Uterus (tissue), 4 donors: ENCODE measurements at places on chromosomes 13 and 19. TPM values are rescaled to one million over a fixed set of nuclear protein-coding genes. Genes with fewer than 3 reads are reported as not detected.

DNA sequence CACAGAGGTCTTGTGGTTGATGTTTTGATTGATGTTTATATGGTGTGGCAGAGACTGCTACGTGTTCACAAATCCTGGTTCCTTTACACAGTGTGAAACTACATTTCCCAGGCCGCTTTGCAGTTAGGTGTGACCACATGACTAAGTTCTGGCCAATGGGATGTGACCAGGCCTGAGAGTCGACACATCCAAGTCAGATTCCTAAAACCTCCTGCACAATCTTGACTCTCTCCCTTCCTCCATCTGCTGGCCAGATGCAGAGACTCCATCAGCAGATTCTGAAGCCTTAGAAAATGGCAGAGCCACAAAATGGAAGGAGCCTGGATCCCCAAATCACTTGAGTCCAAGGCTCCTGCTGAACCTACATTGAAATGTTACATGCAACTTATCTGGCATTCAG lies 12.6 kb downstream of the CD37 start:
- peak; percentile 46 for DNase-seq

- DNase-seq = no peak
Observed at GRCh38 chr13:43274881-43275280, 251.5 kb downstream of the DNAJC15 start.

GRCh38 chr19:52086481-52086880 lies 9.1 kb downstream of the ZNF841 start:
- DNase-seq = no peak

DNA sequence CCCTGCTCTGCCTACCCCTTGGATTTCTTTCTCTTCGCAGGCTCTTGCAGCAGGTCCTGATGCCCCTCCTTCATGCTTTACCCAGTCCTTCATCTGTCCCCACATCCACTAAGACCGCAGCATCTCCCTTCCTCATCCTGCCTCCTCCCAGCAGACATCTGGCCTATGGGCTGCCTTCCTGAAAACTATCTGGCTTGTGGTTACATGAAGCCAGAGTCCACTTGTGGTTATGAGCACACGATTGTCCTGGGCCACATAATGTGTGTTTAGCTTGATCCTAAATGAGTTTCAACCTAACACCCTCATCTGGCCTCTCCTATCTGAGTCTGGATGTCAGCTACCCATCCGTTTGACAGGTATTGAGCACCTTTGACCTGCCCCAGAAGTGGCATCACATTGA lies 5.5 kb upstream of the ZNF175 start:
- no peak for DNase-seq

GRCh38 chr13:108915634-108916512 lies 286.5 kb downstream of the MYO16 start:
- peak; percentile 90 for DNase-seq

- DNase-seq = no peak
Observed at GRCh38 chr19:40303765-40304164, 18.6 kb upstream of the AKT2 start.

DNA sequence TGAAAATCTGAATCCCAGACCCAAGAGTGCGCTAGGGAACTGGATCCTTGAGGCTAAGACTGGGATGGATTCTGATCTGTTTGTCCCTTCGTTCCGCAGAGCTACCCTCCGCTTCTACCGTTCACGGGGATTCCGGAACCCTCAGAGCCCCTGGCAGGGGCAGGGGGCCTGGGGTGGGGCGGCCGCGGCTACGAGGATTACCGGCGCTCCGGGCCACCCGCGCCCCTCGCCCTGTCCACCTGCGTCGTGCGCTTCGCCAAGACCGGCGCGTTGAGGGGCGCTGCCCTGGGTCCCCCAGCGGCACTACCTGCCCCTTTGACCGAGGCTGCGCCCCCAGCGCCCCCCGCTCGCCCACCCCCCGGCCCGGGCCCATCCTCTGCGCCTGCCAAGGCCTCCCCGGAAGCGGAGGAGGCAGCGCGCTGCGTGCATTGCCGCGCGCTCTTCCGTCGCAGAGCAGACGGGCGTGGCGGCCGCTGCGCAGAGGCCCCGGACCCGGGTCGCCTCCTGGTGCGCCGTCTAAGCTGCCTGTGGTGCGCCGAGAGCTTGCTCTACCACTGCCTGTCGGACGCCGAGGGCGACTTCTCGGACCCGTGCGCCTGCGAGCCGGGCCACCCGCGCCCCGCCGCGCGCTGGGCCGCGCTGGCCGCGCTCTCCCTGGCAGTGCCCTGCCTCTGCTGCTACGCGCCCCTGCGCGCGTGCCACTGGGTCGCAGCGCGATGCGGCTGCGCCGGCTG lies 7.1 kb downstream of the SPRED3 start:
- no peak for DNase-seq

- DNase-seq = no peak
Observed at GRCh38 chr13:112828082-112828699, 138.4 kb downstream of the ATP11A start.

GRCh38 chr13:19766591-19766990 lies 16.2 kb downstream of the PSPC1 start:
- no peak for DNase-seq

- DNase-seq = peak; percentile 57
Observed at GRCh38 chr13:50635504-50635903, 208.0 kb downstream of the DLEU7 start.

DNA sequence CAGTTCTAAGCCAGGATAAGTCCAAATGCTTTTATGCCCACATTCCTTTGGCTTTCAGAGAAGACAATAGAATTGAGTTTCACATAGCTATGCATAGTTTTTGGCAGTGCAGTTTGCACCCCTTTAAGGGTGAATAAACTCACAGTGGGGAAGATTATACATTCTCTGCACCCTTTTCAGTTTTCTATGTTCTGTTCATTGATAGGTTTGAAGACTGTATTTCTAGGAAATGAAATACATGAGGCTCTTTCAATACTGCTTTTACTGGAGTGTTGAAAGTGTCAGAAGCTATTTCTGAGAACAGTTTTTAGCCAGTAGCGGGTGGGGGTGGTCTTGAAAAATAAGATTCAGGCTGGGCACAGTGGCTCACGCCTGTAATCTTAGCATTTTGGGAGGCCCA lies 46.2 kb downstream of the IPO5 start:
- no peak for DNase-seq

DNA sequence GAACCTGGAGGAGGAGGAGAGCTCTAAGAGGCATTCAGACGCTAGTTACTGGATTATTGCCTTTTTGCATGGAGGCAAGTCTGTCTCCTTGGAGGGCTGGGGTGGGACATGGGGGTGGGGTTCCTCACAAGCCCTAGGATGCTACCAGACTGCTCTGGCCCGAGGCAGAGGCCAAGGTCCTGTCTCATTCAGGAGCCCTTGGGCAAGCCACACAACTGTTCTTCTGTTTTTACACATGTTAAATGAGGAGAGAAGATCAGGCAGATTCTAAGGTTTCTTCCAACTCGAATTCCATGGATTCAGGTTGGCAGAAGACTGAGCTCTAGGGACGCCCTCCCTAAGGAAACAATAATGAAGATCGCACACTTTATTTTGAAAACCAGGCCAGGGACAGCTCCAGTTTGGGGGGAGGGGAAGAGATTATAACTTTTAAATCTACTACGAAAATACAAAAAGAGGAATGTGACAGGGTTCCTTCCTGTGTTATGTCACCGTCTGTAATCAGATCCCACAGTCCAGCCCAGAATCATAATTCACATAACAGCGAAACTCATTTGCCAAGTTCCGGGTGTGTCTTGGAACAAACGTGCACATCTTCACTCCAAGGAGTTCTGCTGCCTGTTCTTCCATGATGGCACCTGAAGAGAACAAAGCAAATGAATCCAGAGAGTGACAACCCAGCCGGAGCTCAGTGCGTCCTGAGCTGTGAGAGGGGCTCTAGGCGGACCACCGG lies 25.2 kb downstream of the IL17D start:
- DNase-seq = no peak

- no peak for DNase-seq
Observed at GRCh38 chr13:109769275-109769674, 17.1 kb downstream of the IRS2 start.

DNA sequence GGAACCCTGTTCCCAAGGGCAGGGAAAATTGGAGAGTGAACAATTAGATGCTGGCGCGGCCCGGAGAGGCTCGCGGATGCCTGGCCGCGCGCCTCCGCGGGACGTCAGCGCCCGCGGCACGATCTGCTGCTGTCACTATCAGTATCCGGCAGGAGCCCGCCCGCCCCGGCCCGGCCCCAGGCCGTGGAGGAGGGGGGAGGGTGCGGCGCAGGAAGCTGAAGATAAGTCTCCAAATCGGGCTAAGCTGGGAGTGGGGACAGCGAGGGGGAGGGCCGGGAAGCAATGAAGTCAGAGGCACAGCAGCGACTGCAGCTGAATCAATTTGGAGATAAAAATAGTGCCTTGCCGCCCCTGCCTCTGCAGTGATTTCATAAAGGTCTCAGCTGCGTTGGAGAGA lies 441.5 kb upstream of the KLF12 start:
- DNase-seq = peak; percentile 51

DNA sequence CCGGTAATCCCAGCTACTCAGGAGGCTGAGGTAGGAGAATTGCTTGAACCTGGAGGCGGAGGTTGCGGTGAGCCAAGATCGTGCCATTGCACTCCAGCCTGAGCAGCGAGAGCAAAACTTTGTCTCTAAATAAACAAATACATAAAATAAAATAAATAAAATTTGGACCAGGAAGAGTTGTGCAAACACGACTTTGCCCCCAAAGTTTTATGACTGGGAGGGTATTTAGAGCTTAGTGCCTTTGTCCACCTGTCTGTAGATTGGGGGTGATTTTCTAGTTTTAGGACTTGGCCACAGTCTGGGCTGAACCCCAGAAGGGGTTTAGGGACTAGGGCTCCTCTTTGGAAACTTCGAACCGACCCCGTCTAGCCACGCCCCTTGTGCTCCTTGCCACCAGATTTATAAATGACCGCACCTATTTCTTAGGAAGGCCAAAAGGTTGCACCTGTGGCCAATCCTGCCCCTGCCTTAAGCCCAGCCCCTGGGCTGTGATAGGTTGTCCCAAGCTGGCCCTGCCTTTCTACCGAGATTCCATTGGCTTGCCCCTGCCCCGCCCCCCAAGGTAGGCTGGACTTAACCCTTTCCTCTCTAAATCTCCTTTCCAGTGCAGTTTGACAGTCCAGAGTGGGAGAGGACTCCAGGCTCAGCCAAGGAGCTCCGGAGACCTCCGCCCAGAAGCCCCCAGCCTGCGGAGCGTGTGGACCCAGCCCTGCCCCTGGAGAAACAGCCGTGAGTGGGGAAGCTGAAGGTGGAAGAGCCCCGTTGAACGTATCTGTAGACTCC lies 5.3 kb downstream of the SHD start:
- no peak for DNase-seq

DNA sequence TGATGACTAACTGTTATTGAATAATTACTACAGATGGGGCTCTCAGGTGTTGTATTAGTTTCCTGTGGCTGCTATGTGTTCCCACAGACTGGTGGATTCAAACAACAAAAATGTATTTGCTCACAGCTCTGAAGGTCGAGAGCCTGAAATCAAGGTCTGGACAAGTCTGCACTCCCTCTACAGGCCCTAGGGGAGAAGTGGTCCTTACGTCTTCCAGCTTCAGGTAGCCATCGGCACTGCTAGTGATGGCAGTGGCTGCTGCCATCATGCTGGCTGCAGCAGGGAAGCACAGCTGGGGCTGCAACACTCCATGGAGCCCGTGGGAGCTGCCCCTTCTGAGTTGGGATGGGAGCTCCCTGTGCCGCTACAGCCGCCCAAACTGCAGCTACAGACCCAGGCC lies 1.9 kb downstream of the TEX26 start:
- DNase-seq = no peak

DNA sequence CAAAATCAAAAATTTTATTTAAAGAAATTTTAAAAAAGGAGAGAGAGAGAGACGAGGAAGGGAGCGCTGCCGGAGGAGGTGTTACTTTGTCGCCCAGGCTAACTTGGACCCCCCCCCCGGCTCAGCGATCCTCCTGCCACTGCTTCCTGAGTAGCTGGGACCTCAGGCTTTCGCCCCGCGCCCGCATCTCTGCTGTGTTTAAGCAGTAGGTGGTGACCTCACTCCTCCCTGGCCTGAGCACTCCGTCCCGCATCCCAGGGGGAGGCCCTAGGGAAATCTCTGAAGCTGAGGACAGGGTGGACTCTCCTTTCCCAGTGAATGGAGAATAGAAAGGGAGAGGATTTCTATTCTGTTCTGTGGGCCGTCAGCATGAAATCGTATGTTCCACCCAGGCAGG lies 485 bp upstream of the ZNF845 start:
- peak; percentile 71 for DNase-seq

DNA sequence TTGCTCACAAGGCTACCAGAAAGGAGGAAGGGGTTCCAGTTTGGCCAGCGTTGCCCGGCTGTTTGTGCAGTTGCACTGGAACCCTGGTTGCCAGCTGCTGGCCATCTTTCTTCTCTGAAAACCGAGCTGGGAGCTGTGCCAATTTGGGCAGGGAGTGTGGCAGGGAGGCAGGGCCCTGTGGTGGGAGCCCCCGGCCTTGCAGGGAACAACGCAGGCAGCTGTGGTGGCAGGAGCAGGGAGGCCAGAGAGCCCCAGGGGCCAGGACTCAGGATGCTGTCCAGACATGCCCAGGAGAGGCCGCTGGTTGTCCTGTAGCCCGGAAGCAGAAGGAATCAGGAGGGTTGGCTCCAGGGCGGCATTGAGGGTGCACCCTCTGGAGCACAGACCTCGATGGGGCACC lies 4.8 kb downstream of the KMT5C start:
- DNase-seq = no peak

- DNase-seq = no peak
Observed at GRCh38 chr19:38412961-38413360, 10.1 kb downstream of the FAM98C start.

- peak; percentile 40 for DNase-seq
Observed at GRCh38 chr13:45055902-45056648, 64.2 kb upstream of the GTF2F2 start.

DNA sequence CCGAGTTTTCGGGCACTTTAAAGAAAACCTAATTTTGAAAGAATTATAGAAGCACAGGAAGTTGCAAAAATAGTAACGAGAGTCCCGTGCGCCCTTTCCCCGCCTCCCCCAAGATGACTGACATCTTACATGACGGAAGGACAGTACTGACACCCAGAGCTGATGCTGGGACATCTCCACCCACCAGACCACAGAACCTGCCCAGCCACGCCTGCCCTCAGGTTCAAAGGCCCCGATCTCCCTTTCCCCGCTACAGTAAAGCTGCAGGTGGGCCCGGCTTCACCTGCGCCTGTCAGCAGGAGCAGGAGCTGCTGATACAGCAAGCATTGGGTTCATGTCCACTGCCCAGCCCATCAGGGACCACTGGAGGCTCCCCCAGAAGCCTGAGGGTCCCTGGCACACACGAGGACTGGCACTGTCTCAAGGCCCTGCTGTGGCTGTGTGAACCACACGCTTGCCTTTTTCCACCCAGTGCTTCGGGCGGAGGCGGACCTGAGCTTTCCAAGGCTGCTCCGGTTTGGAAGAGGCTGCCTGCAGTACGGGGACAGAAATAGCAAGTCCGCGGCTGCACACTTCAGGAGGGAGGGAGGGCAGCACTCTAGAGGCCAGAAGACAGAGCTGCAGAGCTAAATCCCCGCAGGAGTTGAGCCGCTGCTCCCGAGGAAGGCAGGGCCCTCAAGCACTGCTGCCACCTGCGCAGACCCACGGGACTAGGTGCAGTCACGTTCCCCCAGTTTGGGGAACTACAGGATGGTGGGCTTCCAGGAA lies 8.7 kb downstream of the MAP2K2 start:
- DNase-seq = no peak

ZNF470 gene
- 8.8 TPM for total RNA-seq

CNMD gene
- not detected for total RNA-seq

UPK1A gene
- total RNA-seq = not detected

LRRC63 gene
- total RNA-seq = not detected

LRRC4B gene
- total RNA-seq = 22.3 TPM

PSPN gene
- total RNA-seq = 2.2 TPM

ALKBH6 gene
- total RNA-seq = 16.9 TPM

C19orf67 gene
- not detected for total RNA-seq

MATK gene
- not detected for total RNA-seq

NCCRP1 gene
- not detected for total RNA-seq

IFNL1 gene
- not detected for total RNA-seq

FOXO1 gene
- total RNA-seq = 66.5 TPM

PTH2 gene
- total RNA-seq = not detected

ACP7 gene
- total RNA-seq = 0.55 TPM
